Type B pancreatic cell (in vitro differentiated cells): ENCODE measurements at places on chromosomes 12 and 14.
A peak's percentile ranks its signal among the peaks of the same experiment; 100 is the strongest.

DNA sequence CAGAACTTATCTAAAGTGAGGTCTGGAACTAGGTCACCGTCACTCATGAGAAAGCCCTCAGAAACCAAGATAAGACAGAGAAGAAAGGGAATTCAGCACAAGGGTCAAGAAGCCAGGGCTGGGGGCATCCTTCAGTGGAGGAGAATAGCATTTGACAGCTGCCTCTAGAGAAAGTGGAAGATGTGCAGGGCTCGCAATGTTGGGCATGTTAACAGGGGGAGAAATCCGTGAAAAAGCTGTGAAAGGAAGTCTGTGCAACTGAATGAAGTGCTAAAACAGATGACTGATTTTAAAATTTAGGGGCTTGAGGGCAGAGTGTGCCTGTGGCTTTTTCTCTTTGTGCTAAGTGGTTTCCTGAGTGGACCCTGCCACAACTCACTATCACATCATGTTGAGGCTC is 97.7 kb upstream of the IFNG-AS1 start:
- no peak overlapping the region for H3K4me3 ChIP-seq
- no peak for DNase-seq
- H3K4me1 ChIP-seq: peaks cover 14% of the 10 kb centered on the region
- H3K27me3 ChIP-seq: peaks cover 20% of the 10 kb centered on the region
- H3K27ac ChIP-seq: no peak overlapping the region

GRCh38 chr14:100587763-100588411 is 670 bp upstream of the BEGAIN start:
- H3K27me3 ChIP-seq: peaks cover 66% of the 10 kb centered on the region
- H3K36me3 ChIP-seq: no peaks in the 10 kb centered on the region
- no peak for DNase-seq
- peak overlapping the region; percentile 68 for H3K4me3 ChIP-seq
- no peaks in the 10 kb centered on the region for H3K4me1 ChIP-seq

DNA sequence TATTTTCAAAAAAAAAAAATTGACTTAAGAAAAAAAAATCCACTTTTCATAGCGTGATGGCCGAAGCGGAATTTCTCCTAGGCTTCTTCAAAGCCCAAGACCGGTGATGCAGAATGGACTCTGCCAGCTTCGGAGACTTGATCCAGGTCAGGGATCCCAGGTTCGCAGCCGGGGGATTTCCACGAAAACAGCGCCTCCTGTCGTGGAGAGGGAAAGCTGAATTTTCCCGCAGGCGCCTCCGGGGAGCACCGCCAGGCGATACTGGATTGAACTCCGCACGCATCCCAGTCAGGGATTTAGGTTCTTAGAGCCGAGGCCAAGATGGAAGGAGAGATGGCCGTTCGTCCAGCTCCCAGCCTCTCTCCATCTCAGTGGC is 2.1 kb downstream of the TTC6 start:
- H3K27ac ChIP-seq: peak overlapping the region; percentile 99
- peaks cover 19% of the 10 kb centered on the region for H3K4me1 ChIP-seq
- no peak for DNase-seq
- peaks cover 3% of the 10 kb centered on the region for H3K36me3 ChIP-seq
- peak overlapping the region; percentile 94 for H3K4me3 ChIP-seq

DNA sequence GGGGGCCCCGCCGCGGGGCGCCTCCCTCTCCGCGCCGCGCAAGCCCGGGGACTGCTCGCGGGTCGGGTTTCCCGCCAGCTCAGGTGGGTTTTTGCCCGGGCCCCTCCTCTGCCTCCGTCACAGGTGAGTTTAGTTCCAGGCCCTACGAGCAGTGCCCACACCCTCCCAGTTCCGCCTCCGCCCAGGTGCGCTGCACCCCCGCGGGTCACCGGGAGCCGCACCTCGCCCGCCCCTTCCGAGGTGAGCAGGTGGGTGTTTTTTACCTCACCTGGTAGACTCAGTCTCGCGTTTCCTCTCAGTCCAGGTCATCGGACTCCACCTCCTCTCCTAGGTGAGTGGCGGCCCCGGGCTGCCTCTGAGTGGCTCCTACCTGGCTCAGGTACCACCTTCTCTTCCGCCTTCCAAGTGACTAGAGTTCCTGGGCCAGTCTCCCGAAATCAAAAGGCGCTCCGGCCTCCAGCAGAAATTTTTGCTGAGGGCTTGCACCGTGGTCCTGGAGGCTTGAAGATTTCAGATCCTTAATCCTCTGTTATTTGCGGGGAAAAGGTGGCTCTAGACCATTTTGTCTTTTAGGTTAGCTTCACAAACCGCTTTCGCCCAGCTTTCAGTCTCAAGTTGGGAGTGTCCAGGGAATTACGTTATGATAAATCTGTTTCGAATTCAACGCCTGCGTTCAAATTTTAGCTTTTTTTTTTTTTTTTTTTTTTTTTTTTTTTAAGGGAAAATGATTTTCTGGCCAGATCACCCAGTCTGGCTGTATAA is at the start of gene TMEM30B:
Gene TMEM30B (minus strand): TSS at position 153 of the 762 bp plus-strand sequence. CDS start 191 bp downstream, outside the sequence.
- peaks cover 22% of the 10 kb centered on the region for H3K4me1 ChIP-seq
- H3K27ac ChIP-seq: peak within 1 kb of the TSS; percentile 97

GRCh38 chr14:81474685-81475324 is 58.8 kb downstream of the SEL1L start:
- H3K4me1 ChIP-seq: no peaks in the 10 kb centered on the region
- H3K4me3 ChIP-seq: no peak overlapping the region
- peaks cover 11% of the 10 kb centered on the region for H3K36me3 ChIP-seq
- no peak overlapping the region for H3K27ac ChIP-seq

DNA sequence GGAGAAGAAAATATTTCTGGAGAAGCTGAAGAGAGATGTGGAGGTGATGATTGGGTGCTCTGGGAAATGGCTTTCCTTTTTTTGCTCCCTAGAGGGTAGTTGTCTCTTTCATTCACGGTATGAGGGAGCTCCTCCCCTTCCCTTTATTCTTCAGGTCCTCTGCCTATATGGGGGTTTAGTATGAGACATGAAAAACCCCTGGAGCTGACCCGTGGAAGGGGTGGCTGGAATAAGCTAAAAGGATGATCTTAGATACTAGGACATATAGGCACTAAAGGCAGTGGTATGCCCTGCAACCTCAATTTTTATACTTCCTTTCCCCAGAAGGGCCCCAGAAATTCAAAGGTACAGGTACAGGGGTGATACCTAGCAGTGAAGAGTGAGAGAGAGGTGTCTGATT is 4.2 kb upstream of the DTX3 start:
- no peak overlapping the region for H3K4me3 ChIP-seq
- DNase-seq: no peak
- H3K27ac ChIP-seq: no peak overlapping the region
- H3K4me1 ChIP-seq: peaks cover 15% of the 10 kb centered on the region
- H3K27me3 ChIP-seq: no peaks in the 10 kb centered on the region
- peaks cover 31% of the 10 kb centered on the region for H3K36me3 ChIP-seq

- H3K36me3 ChIP-seq: no peaks in the 10 kb centered on the region
- no peaks in the 10 kb centered on the region for H3K27me3 ChIP-seq
- peak overlapping the region; percentile 85 for H3K27ac ChIP-seq
- H3K4me3 ChIP-seq: peak overlapping the region; percentile 69
- DNase-seq: no peak
Measured at GRCh38 chr12:120928864-120929652, 24.9 kb upstream of the SPPL3 start.

- H3K4me3 ChIP-seq: no peak overlapping the region
- H3K27me3 ChIP-seq: no peaks in the 10 kb centered on the region
- no peaks in the 10 kb centered on the region for H3K36me3 ChIP-seq
- H3K4me1 ChIP-seq: peaks cover 4% of the 10 kb centered on the region
- no peak overlapping the region for H3K27ac ChIP-seq
- no peak for DNase-seq
Measured at GRCh38 chr14:50967103-50967502, 22.8 kb upstream of the PYGL start.

- no peaks in the 10 kb centered on the region for H3K27me3 ChIP-seq
- H3K36me3 ChIP-seq: no peaks in the 10 kb centered on the region
- H3K4me3 ChIP-seq: no peak overlapping the region
- DNase-seq: peak; percentile 55
- no peak overlapping the region for H3K27ac ChIP-seq
- peaks cover 7% of the 10 kb centered on the region for H3K4me1 ChIP-seq
Measured at GRCh38 chr14:69326611-69327010, 66.7 kb downstream of the GALNT16 start.

GRCh38 chr12:88884600-88884999 is 304.3 kb upstream of the KITLG start:
- no peak overlapping the region for H3K4me3 ChIP-seq
- no peaks in the 10 kb centered on the region for H3K4me1 ChIP-seq
- H3K27ac ChIP-seq: no peak overlapping the region
- DNase-seq: no peak
- no peaks in the 10 kb centered on the region for H3K27me3 ChIP-seq

DNA sequence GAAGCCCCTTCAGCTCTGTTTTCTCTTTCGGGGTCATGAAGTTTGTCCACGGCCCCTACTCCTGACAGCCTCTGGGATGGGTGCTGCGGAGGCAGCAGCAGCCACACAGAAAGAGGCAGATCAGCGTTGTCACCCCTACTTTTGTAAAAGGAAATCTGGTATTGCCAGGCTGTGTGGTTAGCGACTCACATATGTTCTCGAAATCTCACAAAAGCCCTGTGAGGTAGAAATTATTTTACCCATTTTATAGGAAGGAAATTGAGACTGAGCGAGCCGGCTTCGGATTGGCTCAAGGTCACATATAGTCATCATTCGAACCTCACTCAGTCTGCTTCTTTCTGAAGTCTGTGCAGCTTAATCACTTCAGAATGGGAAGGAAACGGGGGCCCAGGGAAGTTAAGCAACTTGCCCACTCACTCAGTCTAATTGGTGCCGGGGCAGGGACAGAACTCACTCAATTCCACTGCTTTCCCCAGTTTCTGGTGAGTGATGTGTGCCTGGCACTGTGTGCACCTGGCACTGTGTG is 1.1 kb upstream of the CKAP4 start:
- no peaks in the 10 kb centered on the region for H3K27me3 ChIP-seq
- peak overlapping the region; percentile 5 for H3K27ac ChIP-seq
- H3K4me3 ChIP-seq: peak overlapping the region; percentile 87
- H3K36me3 ChIP-seq: peaks cover 7% of the 10 kb centered on the region
- H3K4me1 ChIP-seq: peaks cover 27% of the 10 kb centered on the region

- H3K4me3 ChIP-seq: no peak overlapping the region
- peaks cover 7% of the 10 kb centered on the region for H3K27me3 ChIP-seq
- H3K36me3 ChIP-seq: no peaks in the 10 kb centered on the region
- DNase-seq: no peak
- H3K4me1 ChIP-seq: peaks cover 22% of the 10 kb centered on the region
- H3K27ac ChIP-seq: no peak overlapping the region
Measured at GRCh38 chr14:32602699-32603098, 273.6 kb downstream of the AKAP6 start.

DNA sequence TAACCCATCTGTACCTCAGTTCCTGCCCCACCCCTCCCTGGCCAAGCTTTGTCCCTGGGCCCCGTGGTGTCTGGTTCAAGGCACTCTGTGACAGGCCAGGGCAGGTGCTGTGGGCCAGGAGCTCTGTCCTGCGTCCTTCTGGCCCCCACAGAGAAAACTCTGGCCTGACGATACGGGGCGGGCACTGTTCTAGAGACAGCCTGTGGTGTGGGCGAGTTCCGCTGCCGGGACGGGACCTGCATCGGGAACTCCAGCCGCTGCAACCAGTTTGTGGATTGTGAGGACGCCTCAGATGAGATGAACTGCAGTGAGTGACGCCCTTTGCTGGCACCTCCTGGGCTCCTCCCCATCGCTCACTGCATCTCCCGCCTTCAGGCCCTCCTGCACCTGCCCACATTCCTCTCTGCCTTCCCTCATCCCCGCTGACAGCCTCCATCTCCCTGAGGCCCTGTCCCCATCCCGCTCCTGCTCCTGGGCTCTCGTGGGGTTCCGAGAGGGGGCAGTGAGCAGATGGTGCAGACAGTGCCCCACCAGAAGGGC is 22.8 kb upstream of the NXPH4 start:
- peaks cover 25% of the 10 kb centered on the region for H3K36me3 ChIP-seq
- H3K27me3 ChIP-seq: no peaks in the 10 kb centered on the region
- DNase-seq: no peak
- H3K27ac ChIP-seq: no peak overlapping the region
- no peaks in the 10 kb centered on the region for H3K4me1 ChIP-seq
- H3K4me3 ChIP-seq: no peak overlapping the region

DNA sequence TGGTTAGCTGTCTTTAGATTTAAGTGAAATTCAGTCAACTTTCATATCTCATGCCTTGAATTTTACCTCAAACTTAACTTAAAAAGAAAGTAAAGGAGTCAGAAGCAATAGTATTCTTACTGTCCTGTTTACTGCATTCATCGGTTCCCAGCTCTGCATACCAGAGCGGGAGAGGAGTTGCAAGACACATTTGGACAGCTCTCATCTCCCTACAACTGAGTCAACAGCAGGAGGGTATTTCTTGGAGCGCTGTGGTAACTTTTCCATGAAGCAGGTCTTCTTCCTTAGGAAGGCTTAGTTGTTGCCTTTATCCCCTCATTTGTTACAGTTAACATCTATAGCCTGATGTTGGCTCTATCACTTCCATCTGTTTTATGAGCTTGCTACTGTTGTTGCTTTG is 65.1 kb downstream of the TRMT5 start:
- no peaks in the 10 kb centered on the region for H3K27me3 ChIP-seq
- no peaks in the 10 kb centered on the region for H3K4me1 ChIP-seq
- no peak for DNase-seq
- no peak overlapping the region for H3K27ac ChIP-seq

GRCh38 chr14:102028733-102029132 is 58.1 kb downstream of the HSP90AA1 start:
- H3K36me3 ChIP-seq: peaks cover 44% of the 10 kb centered on the region
- DNase-seq: no peak
- no peaks in the 10 kb centered on the region for H3K27me3 ChIP-seq
- peaks cover 4% of the 10 kb centered on the region for H3K4me1 ChIP-seq

DNA sequence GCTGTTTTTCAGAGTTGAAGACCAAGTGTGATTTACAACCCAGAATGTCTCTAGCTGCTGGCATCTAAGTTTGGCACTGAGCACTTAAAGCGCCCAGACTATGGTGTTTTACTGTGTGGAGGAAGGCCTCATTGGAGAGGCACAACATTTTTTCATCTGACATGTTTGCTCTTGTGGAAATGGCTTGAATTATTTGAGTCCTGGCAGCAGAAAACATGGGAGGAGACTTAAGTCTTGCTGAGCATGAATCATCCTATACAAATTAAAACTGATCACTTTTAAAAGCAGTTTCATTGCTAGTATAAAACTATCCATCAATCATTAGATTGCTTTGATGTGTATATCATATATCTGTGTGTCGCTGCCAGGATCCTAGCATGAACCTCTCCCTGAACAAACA is 85.9 kb upstream of the REP15 start:
- no peak for DNase-seq
- peak overlapping the region; percentile 17 for H3K4me3 ChIP-seq
- H3K36me3 ChIP-seq: peaks cover 26% of the 10 kb centered on the region
- peaks cover 9% of the 10 kb centered on the region for H3K4me1 ChIP-seq
- no peaks in the 10 kb centered on the region for H3K27me3 ChIP-seq

DNA sequence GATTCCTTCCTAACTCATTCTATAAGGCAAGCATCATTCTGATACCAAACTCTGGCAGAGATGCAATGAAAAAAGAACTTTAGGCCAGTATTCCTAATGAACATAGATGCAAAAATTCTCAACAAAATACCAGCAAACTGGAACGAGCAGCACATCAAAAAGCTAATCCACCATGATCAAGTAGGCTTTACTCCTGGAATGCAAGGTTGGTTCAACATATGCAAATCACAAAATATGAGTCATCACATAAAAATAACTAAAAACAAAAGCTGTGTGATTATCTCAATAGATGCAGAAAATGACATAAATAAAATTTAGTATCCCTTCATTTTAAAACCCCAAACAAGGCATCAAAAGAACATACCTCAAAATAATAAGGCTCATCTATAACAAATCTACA is 98.9 kb downstream of the ACSS3 start:
- peaks cover 9% of the 10 kb centered on the region for H3K4me1 ChIP-seq
- peaks cover 15% of the 10 kb centered on the region for H3K36me3 ChIP-seq
- no peaks in the 10 kb centered on the region for H3K27me3 ChIP-seq
- no peak overlapping the region for H3K27ac ChIP-seq

- no peaks in the 10 kb centered on the region for H3K36me3 ChIP-seq
- H3K4me1 ChIP-seq: peaks cover 36% of the 10 kb centered on the region
- H3K27ac ChIP-seq: no peak overlapping the region
- no peak for DNase-seq
- no peak overlapping the region for H3K4me3 ChIP-seq
Measured at GRCh38 chr12:93111773-93112172, 182.7 kb upstream of the EEA1 start.
